ENCODE measurements at places on chromosomes 1 and 21. TPM values are rescaled to one million over a fixed set of nuclear protein-coding genes. Genes with fewer than 3 reads are reported as not detected.

Gene GCSAML
- not detected for total RNA-seq

Gene SCYL3
- total RNA-seq: 7.5 TPM

Gene CYP4A11
- total RNA-seq: not detected

Gene SIPA1L2
- total RNA-seq: 0.22 TPM

Gene ELAPOR1
- 0.20 TPM for total RNA-seq

Gene CACNA1S
- total RNA-seq: not detected

Gene UMODL1
- not detected for total RNA-seq

Gene ANXA9
- total RNA-seq: 0.96 TPM

Gene C1orf167
- total RNA-seq: 0.82 TPM

Gene ERICH3
- not detected for total RNA-seq

Gene CLDN17
- not detected for total RNA-seq

Gene UTS2
- not detected for total RNA-seq

Gene LCE2B
- total RNA-seq: not detected

Gene FYB2
- not detected for total RNA-seq

Gene CELA3A
- total RNA-seq: 5.4 TPM

Gene SRSF10
- 165 TPM for total RNA-seq

Gene FUCA1
- total RNA-seq: 13.5 TPM

Gene SLC6A17
- total RNA-seq: not detected

Gene LENEP
- not detected for total RNA-seq

Gene NPR1
- total RNA-seq: 0.16 TPM

Gene KRTAP13-2
- not detected for total RNA-seq

Gene RPS6KA1
- total RNA-seq: 62.4 TPM

Gene DLGAP3
- 0.07 TPM for total RNA-seq

Gene TBX19
- total RNA-seq: 1.8 TPM

Gene MUL1
- 34.6 TPM for total RNA-seq

Gene SH2D2A
- total RNA-seq: 33.6 TPM

Gene CC2D1B
- total RNA-seq: 27.7 TPM

Gene FBXO2
- total RNA-seq: 1.7 TPM

Gene LCE1F
- total RNA-seq: not detected

Gene IL19
- not detected for total RNA-seq

Gene KIFAP3
- 13.0 TPM for total RNA-seq

Gene TRAF3IP3
- 0.80 TPM for total RNA-seq

Gene MANEAL
- 2.0 TPM for total RNA-seq

Gene PTTG1IP
- total RNA-seq: 99.5 TPM

Gene DPT
- not detected for total RNA-seq

Gene AADACL3
- not detected for total RNA-seq

Gene SLAMF9
- not detected for total RNA-seq

Gene SPRR3
- total RNA-seq: not detected

Gene HSD3B2
- 0.96 TPM for total RNA-seq

Gene FAM131C
- total RNA-seq: 0.16 TPM

Gene FOXD2
- 0.86 TPM for total RNA-seq

Data from K562 (cell line).